ENCODE measurements at places on chromosomes 6 and 20.

DNA sequence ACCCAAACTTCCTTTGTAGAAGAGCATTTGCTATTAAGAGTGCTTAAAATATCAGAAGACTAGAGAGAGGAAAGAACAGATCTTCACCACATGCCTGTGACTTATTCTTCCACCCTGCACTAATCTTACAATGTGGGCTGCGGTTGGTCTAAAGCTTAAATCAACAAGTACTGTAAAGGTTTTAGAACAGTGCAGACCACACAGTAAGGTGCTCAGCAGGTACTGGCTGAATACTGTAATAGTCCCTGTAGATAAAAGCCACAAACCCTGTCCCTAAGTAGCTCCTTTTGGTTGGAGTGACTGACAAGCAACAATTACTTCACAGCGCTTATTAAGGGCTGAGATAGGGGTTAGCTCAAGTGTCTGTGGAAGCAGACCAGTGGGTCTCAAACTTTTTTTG lies 972 bp upstream of the PHF3 start:
- no peak for DNase-seq

DNA sequence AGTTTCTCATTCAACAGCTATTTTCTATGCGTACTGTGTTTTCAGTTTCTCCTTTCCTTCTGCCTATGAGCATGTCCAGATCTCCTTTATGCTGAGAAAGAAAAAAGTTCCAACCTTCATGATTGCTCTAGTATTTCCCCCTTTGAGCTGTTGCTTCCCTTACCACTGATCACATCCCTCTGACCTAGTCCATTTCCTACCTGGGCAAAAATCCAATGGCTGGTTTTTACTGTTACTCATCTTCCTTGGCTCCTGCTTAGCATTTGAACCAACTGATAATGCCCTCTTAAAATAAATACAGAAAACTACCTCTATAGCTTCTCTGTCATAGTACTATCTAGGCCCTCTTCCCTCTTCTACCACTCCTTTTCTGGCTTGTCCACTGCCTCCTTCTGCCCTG lies 6.0 kb downstream of the RFX6 start:
- no peak for DNase-seq

DNA sequence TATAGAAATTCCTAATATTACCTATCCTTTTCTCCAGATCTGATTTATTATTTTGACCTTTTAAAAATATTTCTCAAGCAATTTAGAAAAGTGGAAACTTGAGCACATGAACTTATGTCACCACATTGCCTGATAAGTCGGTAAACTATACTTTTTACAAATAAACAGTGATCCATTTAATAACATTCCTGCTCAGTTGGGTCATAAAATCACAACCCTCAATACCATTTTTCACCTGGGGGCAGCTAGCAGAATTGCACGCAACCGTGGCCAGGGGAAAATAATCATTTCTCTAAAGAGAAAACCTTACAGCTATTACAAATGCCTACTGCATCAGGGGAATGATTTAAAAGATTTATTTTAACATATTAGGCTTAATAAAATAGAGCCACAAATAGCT lies 614.5 kb downstream of the PHF3 start:
- DNase-seq, result no peak

GRCh38 chr6:25062070-25062811 lies 126.5 kb upstream of the RIPOR2 start:
- DNase-seq, result no peak

DNA sequence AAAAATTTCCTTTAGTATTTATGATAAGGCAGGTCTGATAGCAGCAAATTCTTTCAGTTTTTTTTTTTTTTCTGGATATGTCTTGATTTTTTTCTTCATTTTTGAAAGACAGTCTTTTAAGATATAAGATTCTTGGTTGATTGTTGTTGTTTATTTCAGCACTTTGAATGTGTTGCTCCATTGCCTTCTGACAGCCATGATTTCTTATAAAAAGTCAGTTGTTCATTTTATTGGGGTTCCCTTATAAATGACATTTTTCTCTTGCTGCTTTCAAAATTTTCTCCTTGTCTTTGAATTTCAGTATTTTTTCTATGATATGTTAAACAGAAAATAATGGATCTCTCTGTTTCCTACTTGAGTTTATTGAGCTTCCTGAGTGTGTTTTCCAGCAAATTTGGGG lies 152.3 kb downstream of the ISM1 start:
- no peak for DNase-seq

- DNase-seq, result peak; percentile 18
These were observed 701.8 kb upstream of the ADGRB3 start for GRCh38 chr6:67933278-67933677.

- no peak for DNase-seq
These were observed 584 bp downstream of the MTCH1 start for GRCh38 chr6:36985417-36985807.

DNA sequence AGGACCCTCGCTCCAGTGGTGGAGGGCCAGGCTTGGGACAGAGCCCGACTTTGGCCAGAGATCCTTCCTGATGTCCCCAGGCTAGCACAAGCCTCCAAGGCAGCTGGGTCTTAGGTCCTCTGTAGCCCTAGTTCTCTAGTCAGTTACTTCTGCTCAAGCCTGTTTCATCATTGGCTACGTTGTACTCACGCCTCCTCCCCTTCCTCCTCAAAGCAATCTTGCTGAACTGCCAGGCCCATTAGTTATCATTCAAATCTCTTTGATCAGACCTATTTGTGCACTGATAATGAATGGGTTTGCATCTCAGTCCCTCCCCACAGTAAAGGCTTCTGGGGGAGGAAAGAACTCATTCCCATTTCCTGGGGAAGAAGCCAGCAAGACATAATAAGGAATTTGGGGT lies 256.8 kb downstream of the NFATC2 start:
- DNase-seq, result no peak

DNA sequence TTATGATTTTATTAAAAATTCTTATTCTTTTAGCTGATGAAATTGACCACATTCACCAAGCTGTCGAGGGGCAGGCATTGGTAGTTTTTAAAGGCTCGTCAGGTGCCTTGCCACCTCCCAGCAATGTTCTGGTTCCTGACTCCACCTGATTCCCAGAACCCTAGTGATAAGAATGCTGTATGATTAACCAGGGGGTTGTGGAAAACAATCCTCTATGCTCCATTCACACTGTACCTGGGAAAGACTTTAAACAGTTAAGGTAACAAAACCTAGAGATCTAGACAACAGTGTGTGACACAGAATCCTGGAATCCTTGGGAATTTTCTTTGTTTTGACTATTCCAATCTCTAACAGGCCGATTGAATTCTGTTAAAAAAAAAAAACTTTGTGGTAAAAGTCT lies 165.7 kb upstream of the OLIG3 start:
- no peak for DNase-seq

- no peak for DNase-seq
These were observed 98.6 kb upstream of the PCSK2 start for GRCh38 chr20:17128206-17128605.

DNA sequence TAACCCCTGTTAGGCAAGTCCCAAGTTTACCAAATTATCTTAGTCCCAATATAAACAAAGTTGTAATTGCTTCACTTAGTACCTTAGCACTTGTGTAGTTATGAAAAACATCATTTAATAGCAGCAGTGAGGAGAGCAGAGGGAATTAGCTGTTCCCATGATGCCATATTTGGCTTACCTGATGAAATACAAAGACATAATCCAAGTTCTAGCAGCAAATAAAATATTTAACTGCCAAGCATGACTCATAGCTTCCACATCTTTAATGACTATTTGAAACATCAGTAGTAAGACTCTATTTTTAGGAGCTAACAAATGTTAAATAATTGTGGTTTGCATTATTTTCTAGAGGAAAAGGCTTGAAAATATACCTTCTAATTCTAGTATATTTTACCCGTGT lies 94.0 kb upstream of the MCHR2 start:
- DNase-seq, result no peak

GRCh38 chr6:104509355-104509754 lies 350.4 kb downstream of the HACE1 start:
- DNase-seq, result no peak

DNA sequence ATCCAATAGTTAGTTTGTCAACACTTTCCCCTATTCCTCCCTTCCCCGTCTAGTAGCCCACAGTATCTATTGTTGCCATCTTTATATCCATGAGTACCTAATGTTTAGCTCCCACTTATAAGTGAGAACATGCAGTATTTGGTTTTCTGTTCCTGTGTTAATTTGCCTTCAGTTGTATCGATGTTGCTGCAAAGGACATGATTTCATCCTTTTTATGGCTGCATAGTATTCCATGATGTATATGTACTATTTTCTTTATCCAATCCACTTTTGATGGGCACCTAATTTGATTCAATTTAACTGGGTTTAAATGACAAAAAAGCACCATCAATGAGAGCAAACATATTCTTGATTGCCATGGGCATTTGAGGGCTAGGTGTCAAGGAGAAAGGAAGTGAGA lies 321.5 kb upstream of the TBX18 start:
- DNase-seq, result no peak

GRCh38 chr20:62212299-62212698 lies 7.8 kb downstream of the HRH3 start:
- no peak for DNase-seq

DNA sequence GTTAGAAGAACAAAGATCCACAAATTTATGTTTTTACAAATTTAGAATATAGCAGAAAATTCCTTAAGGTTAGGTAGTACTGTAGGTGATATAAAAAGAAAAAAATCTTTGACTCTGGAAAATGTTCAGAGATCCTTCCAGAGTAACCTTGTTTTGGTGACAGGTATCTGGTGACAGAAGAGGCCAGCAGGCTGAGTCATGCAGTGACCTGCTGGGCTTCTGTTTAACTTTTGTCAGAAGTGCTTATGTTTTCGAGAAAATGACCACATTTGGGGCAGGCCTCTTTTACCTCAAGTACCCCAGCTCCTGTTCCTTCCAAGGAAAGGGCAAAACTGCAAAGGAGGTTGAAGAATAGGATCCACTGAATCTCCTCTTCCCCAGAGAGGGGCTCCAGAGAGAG lies 10.5 kb upstream of the CLDN20 start:
- DNase-seq, result no peak

GRCh38 chr6:129488313-129488712 lies 221.7 kb downstream of the ARHGAP18 start:
- no peak for DNase-seq

DNA sequence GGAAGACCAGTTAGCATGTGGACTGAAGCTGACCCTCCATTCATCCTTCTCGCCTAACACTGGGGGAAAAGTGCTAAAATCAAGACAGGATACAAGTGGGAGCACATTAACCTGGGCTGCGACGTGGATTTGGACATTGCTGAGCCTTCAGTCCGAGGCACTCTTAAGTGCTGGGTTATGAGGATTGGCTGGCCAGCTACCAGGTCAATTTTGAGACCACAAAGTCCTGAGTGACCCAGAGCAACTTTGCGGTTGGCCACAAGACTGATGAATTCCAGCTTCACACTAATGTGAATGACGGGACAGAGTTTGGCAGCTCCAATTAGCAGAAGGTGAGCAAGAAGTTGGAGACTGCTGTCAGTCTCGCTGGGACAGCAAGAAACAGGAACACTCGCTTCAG lies 20.7 kb downstream of the FUCA2 start:
- DNase-seq, result no peak

GRCh38 chr6:42162384-42162783 lies 10.8 kb upstream of the GUCA1A start:
- no peak for DNase-seq

DNA sequence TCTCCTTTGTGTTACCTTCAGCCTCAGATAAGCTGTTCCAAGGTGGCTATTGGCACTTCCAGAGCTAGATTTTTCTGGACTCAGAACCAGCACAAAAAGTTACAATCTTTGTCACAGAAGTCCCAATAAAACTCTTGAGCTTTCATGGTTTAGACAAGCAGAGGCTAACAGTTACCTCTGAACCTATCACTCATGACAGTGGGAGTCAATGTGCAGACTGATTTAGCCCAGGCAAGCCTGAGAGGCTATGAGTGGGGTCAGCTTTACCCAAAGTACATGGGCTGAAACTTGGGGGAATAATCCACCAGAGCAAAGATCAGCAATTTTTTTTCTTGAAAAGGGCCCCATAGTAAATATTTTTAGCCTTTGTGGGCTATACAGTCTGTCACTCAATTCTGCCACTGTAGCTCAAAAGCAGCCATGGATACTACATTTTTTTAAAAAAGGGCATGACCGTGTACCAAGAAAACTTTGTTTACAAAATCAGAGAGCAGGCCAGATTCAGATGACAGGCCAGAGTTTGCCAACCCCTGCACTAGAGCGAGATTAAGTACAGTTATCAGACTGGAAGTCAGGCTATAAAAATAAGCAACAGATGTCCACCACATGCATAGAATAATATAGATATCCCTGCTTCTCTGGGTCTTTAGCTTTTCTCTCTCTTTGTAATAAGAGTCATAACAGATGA lies 20.0 kb downstream of the CCN2 start:
- DNase-seq, result no peak
